Sigmoid colon (tissue), 7 donors: ENCODE measurements at places on chromosomes 2 and 18. TPM values are rescaled to one million over a fixed set of nuclear protein-coding genes. Genes with fewer than 3 reads are reported as not detected.
A peak's percentile ranks its signal among the peaks of the same experiment; 100 is the strongest.

GRCh38 chr2:127932199-127932876 is 46.6 kb upstream of the AMMECR1L start:
- no peak for DNase-seq

DNA sequence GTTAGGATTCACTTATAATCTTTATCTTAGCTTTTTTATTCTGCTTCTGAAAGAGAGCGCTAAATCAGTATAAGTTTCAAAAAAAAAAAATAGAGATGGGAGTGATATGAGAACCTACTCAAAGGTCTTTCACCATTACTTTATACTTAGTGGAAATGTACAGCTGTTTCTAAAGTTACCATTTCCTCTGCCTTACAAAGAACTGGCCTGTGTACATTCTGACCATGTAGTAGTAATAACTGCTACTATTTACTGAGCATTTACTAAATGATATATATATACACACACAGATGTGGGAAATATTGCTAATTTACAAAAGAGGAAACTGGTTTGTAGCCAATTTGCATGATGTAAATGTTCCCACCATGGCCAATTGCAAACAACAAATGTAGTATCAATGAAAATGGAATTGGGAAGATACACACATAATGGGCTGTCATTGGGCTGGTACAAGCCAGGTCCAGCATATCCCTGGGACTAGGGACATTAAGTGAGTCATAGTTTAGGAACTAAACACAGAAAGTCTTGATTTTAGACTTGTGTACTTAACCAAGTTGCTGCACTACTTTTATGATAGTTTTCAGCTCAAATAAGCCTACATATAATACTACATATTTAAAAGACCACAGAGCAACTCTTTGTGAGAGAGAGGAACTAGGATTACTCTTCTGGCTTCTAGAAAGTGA is 67.1 kb downstream of the DYNC1I2 start:
- no peak for DNase-seq

UGT1A8 gene
- not detected for total RNA-seq

CCDC85A gene
- total RNA-seq = 3.5 TPM

FAM110C gene
- not detected for total RNA-seq

CDK5R2 gene
- total RNA-seq = 0.14 TPM

DNA sequence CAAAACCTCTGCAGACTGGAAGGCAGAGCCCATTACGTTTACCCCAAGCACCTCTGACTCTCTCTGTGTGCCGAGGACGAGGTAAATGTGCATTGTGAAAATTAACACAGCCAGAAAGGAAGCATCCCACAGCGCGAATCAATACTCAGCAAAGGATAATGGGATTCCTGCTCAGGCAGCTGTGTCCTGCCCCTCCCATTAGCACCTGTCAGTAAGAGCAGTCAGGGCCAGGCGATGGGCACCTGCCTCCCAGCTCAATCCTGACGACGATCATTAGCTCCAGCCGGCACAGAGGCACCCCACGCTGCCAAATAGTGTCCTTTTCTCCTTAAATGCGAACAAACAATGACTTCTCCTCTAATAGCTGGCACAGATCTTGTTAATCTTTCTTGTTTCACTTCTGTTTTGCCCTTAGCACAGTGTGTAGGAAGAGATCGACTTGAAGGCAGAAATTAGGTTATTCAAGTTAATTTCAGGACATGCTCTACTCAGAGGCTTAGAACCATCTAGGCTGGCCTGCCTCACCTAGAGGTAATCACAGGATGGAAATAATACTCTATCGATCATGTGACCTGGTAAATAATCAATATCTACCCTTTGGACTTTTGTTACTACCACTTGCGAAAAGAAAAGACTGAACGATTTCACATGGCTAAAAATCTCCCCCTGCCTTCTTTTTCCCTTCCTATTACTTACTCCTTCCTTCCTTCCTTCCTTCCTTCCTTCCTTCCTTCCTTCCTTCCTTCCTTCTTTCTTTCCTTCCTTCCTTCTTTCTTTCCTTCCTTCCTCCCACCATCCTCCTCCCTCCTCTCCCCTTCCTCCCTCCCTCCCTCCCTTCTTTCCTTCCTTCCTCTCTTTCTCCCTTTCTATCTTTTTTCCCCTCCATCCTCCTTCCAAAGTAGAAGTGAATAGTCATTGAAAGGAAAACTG is 487.9 kb upstream of the ID2 start:
- DNase-seq = no peak

DNA sequence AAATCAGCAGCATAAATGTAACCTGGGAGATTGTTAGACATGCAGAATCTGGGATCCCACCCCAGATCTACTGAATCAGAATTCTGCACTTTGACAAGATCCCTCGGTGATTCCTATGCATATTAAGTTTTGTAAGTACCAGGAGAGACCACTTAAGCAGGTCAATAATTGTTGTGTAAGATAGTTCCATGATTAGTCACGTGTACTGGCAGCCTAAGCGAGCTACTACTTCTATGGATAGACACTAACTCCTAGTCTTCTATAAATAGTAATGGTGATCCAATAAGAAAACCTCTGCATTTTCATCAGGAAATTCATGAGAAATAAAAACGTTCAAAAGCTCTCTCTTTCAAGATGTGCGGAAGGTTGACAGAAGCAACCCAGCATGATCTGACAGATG is 988.2 kb upstream of the CHAC2 start:
- DNase-seq = no peak

SDC1 gene
- not detected for total RNA-seq

DNA sequence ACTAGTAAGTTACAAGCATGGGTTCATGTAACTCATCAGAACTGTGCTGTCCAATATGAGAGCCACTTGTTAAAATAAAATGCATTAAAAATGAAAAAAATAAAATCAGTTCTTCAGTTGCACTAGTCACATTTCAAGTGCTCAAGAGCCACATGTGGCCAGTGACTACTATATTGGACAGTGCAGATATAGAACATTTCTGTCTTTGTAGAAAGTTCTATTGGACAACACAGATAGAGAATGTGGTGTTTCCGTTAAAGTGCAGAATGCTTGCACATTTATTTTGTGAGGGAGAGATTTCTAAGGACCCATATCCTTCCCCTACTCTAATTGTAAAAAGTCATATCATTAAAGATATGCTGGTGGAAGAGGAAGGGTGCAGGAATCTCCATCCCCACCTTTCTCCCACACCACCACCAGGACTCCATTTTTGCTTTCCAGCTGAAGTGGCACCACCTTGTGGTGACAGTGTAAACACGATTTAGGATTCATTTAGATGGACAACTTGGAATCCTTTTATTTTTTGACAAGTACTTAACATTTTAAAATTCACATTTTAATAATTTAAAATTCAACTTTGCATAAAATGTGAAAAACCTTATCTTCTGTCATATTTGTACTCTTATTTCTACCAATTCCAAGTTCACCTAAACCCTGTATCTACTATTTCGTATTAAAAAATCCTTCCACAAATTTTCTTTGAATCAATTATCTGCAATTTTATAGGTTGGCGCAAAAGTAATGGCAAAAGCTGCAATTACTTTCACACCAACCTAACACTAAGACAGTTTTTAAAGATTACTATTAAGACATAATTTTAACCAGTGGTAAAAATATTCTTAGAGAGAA is 9.4 kb upstream of the CD302 start:
- no peak for DNase-seq

- no peak for DNase-seq
Measured at GRCh38 chr2:229388731-229389130, 117.6 kb upstream of the PID1 start.

DNA sequence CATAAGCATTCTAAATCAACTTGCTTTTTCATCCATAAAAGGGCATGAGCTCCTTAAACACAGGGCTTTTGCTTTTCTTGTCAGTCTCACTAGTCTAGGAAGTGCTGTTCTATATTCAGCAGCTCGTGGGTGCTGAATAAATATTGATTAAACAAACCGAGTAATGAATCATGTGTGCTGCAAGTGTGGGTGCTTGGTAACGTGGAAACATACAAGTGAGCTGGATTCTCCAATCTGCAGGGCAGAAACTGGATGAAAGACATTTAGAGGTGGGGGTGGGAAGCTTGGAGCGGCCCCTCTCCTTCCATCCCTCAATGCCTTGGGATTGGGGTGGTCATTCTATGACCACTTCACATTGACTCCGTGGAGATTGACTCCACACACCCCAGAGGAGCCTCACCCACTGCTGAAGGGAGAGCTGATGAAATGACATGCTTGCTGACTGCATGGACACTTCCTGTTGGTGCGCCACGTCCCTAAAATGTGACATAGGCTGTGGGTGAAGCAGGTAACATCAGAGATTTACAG is 114.6 kb downstream of the DOCK10 start:
- no peak for DNase-seq

KYNU gene
- 1.1 TPM for total RNA-seq

DNA sequence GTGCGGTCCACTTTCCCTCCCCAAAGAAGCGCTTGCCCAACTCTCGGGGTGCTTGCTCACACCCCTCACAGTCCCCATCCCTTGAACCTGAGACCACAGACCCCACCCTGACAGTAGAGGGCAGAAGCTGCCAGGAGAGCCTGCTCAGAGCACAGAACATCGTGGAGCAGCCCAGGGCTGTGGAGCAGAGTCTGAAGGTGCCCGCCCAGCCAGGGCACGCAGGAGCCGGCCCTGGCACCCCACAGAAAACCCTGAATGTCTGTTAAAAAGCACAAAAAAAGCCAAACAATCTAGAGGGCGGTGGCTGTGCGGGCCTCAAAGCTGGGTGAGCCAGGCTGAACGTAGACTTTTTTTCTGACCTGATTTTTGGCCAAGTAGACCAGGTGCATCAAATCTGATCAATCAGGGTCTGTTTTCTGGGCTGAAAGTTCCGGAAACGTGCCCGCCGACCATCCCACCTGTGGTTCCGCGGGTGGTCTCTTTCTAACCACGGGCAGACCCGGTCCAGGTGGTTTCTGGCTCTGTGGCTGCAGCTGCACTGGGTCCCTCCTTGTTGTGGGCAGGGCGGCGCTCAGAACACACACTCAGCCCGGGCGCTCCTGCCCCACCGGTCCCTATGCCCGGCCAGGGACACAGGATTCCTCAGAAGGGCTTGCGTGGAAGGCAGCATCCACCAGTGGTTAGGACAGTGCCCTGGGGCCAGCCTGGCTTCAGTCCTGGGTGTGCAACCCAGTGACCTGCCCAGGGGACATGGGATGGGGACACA is 66.3 kb downstream of the SLC66A2 start:
- peak; percentile 49 for DNase-seq

ANKRD39 gene
- 26.2 TPM for total RNA-seq

GRCh38 chr2:42752816-42753813 is 10.8 kb downstream of the OXER1 start:
- no peak for DNase-seq

DNA sequence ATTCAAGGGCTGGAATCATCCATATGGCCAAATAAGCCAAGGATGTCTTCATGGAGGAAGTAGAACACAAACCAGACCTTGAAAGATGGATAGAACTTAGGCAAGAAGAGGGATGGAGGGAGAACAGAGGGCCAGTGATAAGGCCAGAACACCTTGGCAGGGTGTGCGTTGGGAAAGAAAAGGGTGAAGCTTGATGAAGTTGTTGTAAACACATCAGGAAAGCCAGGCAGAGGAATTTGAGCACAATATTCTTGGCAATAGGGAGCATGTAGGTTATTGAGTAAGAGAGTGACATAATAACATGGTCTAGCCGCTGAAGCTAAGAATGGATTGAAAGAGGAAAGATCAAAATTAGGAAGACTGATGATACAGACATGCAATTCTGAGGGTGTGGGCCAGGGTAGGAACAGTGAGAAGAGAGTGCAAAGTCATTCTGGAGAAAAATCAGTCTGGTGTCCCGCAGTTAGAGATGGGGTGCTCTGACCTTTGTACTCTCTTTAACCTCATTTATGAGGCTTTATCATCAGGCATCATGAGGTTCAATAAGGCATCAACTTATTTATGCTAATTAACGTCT is 41.0 kb downstream of the SLC14A2 start:
- DNase-seq = no peak

LIMS4 gene
- 11.9 TPM for total RNA-seq

DNA sequence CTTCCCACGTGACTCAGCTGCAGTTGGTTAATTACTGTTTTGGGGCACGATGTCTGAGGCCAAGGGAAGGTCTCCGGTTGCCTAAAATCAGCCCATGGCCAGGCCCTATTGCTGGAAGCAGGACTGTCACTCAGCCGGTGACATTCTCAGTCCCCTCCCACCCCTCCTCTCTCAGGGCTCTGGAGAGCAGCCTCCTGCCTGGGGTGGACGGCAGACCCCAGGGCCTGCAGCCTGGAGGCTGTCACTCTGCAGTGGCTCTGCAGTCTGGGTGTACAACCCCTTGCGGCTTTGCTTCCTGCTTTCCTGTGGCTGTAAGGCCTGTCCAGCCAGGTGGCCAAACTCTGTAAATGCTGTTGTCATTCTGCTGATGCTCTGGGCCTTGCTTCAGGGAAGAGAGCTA is 32.8 kb downstream of the ZBTB7C start:
- DNase-seq = no peak

DUSP11 gene
- 12.9 TPM for total RNA-seq

GRCh38 chr2:148853458-148853857 is 21.6 kb upstream of the KIF5C start:
- no peak for DNase-seq

- DNase-seq = no peak
Measured at GRCh38 chr2:26986576-26986975, 16.1 kb downstream of the MAPRE3 start.

DNA sequence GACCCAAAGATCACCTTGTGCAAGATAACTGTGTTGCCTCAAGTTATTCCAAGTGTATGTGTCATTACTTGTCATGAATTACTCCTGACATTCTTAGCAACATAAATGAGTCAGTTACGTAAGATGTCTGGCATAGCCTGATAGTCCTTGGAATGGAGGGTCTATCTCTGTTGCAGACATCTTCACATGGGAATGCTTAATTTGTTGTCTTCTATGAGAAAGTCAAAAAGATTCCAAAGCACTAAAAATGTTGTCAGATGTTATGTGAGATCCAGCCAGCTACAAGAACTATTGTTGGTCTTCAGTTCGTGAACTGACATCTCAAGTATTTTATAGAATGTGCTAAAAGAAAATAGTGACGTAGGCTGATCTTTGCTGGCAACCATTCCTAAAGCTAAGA is 178.2 kb upstream of the RASGRP3 start:
- no peak for DNase-seq

DYNC2LI1 gene
- total RNA-seq = 21.0 TPM

- DNase-seq = no peak
Measured at GRCh38 chr2:204072443-204073324, 136.1 kb downstream of the ICOS start.

IL37 gene
- not detected for total RNA-seq

- DNase-seq = no peak
Measured at GRCh38 chr2:68428746-68429145, 38.3 kb downstream of the FBXO48 start.

DNA sequence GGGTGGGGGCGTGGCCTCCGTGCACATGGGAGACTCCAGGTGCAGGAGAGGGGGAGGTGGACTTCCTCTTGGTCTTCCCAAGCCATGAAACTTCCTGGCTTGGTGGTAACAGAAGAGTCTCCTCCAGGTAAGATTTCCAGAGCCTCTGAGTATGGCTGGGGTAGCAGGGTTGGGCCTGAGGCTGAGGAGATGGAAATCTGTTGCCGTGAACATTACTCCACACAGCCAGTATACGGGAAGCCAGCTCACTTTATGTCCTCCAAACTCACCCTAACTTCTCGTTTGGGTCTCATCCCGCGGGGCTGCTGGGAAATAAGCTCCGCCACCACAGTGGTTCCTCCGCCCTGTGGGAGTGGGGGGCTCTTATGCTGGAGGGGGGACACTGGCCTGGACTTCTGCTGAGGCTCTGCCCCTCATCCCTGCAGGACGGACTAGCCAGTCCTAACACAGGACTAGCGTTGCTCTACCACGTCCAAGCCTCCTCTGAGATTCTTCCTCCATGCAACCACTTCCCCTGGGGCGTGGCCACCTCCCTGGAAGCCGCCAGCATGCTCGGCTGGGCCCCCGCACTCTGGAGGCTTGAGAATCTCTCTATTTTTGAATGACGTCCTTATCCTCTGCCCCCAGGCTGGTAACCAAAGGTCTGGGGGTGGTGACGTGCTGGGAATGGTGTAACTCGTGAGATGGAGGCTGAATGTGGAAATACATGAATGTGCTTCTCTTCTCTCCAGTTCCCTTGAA is 777 bp upstream of the RAB17 start:
- DNase-seq = no peak
